GM19239 (cell line): ENCODE measurements at places on chromosomes 6 and 20.

- no peak for DNase-seq
Observed at GRCh38 chr6:36938536-36938935, 16.0 kb upstream of the PI16 start.

GRCh38 chr6:34566830-34567546 lies 10.9 kb upstream of the SPDEF start:
- DNase-seq: no peak

- no peak for DNase-seq
Observed at GRCh38 chr20:4904127-4904860, 97.0 kb downstream of the SLC23A2 start.

DNA sequence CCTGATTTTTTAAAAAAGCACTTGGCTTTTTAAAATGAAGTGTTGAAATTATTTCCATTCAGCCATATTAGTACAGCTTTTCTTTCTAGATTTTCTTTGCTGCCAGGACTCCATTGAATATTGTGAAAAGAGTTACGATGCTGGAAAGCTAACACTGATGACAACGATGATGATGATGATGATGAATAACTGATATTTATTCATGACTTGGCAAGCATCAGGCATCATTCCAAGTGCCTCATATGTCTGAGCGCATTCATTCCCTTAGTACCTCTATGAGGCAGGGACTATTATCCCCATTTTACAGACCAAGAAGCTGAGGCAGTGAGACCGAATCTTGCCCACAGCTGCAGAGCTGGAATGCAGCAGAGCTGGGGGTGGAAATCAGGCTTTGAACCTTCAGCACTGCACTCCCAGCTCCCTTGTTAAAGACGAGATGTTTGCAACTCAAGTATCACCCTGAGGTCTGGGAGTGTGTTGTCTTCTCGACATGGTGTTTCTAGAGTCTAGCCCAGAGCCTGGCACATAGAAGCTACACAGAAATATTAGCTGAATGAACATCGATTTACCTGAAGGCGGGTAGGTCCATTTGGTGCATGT lies 85.5 kb upstream of the FRMD1 start:
- DNase-seq: no peak

GRCh38 chr6:29566856-29567255 lies 7.3 kb upstream of the UBD start:
- no peak for DNase-seq

GRCh38 chr20:8129211-8129976 lies 2.7 kb upstream of the PLCB1 start:
- DNase-seq: no peak

DNA sequence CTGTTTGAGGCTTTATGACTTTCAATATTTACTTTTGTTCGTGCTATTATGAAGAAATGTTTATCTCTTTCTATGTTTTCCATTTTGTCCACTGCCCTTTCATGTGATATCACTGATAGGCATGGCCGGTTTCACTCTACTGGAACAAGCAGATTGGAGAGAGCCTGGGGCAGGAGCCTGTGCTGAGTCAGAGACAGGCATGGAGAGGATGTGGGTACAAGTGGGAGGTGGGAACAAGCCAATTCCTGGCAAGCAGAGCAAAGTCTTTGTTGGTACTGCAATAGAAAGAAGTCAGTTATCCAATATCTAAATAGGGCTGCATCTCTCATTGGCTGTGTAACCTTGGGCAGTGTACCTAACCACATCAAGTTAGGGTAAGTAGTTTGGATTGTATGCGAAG lies 545.6 kb upstream of the MAP3K7 start:
- DNase-seq: no peak

GRCh38 chr6:134099770-134100169 lies 47.3 kb upstream of the SLC2A12 start:
- DNase-seq: no peak

- no peak for DNase-seq
Observed at GRCh38 chr20:43988867-43989266, 74.2 kb downstream of the TOX2 start.

DNA sequence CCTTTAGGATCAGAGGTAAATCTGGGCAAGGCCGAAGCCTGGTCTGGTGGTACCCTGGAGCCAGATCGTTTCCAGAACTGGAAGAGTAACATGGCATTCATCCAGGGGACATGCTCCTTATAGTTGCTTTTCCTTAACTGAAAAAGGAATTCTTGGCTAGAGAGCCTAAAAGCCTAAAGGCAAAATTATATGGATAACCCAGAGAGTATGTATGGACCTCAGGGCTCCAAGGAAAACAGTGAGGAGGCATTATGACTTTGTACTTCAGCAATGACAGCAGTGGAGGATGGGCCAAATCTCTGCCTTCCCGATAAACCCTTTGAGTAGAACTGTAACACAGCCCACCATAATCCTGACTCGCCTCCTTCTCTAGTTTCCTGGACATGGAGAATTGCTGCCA lies 29.3 kb downstream of the ARHGAP18 start:
- DNase-seq: no peak

GRCh38 chr20:3334156-3334943 lies 73.1 kb downstream of the DNAAF9 start:
- DNase-seq: no peak

DNA sequence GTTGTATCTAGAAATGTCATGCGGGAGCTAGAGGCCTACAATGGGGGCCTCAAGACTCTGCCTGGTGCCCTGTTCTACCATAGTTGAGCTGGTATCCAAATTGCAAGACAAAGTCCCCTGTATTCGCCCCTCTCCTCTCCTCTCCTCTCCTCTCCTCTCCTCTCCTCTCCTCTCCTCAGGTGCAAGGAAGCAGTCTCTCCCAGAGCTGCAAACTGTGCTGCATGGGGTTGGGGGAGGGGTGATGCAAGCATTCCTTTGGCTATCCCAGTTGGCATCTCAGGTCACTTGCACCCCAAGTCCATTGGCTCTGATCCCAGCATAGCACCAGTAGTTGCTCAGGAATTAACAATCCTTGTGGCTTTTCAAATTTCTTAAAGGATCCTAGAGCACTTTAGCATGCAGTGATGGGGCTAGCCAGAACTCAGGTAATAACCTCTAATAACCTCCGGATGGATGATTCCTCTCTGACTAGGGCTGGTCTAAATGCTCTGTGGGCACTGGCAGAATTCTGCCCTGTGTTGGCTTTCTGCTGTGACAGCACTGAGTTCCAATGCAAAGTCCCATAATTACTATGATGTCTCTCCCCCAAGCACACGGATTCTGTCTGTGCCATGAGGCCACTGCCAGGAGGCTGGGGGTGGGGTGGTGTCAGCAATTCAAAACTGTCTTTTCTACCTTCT lies 35.3 kb downstream of the TAF11 start:
- no peak for DNase-seq

DNA sequence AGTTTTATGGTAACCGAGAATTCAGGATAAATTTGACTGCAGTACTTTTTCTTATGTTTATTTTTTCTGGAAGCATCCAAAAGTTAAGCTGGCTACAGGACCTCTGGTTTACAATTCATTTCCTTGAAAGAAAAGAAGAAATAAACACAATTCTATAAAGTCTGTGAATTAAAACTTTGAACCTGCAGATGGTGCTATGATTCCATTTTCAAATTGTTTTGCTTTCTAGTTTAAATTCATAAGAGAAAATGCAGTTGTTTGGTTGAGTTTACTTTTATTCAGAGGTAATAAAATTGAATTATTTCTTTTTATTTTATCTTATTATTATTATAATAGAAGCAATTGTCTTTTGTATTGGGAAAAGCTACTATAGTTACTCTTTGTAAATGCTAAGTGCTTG lies 1.8 kb upstream of the VIP start:
- no peak for DNase-seq

DNA sequence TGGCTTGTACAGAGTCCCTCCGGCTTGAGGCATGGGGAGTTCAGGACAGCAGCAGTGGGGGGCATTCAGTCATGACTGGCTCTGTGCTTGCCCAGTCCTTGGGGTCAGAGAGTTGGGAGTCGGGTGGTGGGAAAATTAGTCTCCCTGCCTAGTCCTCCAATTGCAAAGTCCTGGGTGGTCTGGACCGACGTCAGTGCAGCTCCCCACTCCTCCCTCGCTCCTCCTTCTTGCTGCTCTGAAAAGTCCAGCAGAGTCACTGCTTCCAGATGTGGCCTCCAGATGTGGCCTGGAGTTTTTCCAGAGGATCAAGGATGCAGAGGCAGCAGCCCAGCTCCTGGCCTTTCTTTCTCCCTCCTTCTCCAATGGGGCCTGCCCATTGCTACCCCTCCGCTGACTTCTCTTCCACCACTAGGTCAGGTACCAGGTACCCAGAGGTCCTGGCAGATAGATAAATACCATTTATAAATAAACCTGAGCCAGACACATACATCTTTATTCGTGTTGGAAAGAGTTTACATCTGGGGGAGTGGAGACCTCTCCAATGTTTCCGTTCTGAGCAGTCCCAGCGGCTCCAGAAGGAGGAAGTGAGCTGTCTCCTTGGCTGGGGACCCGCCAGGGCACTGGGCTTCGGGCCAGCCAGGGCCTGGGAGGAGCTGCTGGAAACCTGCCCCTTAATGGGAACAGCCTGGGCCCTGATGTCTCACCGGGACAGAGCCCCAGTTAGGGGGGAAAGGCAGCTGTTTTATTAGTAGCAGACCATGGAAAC lies 49.0 kb upstream of the RNF24 start:
- no peak for DNase-seq

DNA sequence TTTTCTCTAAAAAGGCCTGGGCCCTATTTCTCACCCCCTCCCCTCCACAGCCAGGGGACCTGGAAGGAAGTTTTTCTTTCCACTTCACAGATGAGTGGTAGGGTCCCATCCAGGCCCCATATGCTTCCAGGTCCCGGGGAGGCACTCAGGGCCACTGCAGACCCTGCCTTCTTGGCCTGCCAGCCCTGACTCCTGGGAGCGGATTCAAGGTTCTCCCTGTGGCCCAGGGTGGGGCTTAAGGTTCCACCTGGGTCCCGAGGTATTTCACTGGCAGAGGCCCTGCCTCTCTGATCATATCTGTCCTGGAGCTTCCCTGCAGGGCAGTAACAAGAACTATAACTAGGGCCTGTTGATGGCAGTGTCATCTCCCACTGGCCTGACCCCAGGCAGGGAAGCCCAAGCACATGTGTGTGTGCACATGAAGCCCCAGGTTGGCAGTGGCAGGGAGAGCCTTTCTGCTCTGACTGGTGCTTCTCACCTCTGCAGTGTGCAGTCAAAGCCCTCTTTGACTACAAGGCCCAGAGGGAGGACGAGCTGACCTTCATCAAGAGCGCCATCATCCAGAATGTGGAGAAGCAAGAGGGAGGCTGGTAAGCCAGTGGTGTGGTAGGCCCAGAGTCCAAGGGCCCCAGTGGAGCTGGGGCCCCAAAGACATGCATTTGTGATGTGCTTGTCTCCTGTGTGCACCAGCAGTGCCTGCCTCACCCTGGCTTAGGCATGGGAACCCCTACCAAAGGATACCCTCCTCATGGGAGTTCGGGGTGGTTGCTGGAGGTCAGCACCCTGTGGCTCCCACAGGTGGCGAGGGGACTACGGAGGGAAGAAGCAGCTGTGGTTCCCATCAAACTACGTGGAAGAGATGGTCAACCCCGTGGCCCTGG lies 31.2 kb downstream of the PLCG1 start:
- no peak for DNase-seq

- DNase-seq: no peak
Observed at GRCh38 chr6:40992746-40993145, 46.3 kb downstream of the UNC5CL start.

- DNase-seq: no peak
Observed at GRCh38 chr6:147204843-147205311, 660 bp downstream of the STXBP5 start.

DNA sequence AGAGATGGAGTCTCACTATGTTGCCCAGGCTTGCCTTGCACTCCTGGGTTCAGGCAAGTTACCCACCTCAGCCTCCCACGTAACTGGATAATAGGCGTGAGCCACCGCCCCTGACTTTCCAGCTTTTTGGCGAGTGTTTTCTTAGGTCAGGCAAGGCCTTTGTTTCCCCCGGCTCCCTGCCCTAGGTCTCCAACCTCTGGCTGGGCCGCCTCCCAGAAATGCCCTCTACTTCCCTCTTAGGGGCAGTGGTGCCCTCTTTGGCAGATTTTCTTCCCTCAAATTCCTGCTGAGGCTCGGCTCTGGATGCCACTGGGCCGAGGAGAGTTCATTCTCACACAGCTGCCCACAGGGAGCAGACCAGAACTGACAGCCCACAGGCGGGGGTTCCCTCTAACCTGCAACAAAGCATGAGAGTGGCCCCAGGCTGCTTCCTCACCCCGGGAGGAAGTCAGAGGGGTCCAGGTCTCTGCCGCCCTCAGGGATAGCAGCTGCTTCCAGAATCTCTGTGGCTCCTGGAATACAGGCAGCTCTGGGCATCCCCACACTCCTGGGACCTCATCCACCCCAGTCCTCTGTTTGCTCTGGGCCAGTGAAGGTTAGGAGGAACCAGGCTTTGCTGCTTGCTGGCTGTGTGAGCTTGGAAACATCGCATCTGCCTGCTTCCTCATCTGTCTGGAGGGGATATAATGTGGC lies 56.5 kb downstream of the TCP11 start:
- no peak for DNase-seq

- no peak for DNase-seq
Observed at GRCh38 chr6:26331218-26332073, 33.6 kb upstream of the BTN3A2 start.

DNA sequence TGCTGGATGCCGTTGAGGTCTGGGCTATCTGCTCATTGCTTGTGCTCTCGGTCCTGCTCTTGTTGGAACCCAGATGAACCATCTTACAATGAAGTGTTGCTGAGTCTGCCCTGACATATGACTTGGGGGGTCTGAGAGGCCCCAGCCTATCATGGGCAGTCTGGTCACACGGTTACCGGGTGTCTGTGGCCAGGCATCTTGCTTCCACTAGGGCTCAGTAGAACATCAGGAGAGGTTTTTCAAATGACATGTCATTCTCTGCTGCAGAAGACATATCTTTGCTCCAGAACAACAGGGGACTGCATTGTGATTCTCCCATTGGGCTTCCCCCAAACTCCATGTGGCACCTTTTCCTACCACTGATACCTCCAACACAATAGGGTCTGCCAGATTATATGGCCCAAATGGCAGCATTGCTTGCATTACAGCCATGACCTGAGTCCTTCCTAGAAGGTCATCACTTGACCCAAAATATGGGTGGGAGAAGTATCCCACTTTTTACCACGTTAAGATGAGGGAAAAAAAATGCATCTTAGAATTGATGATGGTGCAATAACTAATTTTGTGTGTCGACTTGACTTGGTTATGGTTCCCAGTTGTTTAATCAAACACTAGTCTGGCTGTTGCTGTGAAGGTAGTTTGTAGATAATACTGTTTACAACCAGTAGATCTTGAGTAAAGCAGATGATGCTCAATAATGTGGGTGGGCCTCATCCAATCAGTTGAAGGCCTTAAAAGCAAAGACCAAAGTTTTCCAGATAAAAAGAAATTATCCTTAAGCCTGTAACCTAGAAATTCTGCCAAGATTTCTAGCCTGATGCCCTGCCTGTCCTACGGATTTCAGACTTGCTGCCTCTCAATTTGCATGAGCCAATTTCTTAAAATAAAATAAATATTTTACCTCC lies 241.0 kb downstream of the QKI start:
- no peak for DNase-seq
